ENCODE measurements at places on chromosomes 3 and 15. TPM values are rescaled to one million over a fixed set of nuclear protein-coding genes. Genes with fewer than 3 reads are reported as not detected.

Gene ZNF620
- total RNA-seq: 1.0 TPM

Gene C15orf62
- 0.64 TPM for total RNA-seq

DNA sequence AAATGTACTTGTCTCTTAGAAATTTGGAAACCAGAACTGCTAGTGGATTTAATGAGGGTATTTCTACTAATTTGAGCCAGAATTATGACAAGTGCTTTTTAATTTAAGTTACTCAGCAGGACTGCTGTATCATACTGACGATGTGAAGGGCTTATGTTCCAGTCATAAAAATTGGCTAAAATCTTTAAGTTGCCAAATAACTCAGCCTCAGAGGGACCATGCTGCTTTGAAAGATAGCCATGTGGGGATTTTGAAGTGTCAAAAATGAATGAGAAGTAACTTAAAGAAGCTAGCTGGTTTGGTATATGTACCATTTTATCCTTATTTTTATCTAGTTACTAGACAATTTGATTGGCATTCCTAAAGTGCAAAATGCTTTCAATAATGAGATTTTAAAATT, 545.0 kb downstream of the DIPK2A start:
- DNase-seq: no peak

DNA sequence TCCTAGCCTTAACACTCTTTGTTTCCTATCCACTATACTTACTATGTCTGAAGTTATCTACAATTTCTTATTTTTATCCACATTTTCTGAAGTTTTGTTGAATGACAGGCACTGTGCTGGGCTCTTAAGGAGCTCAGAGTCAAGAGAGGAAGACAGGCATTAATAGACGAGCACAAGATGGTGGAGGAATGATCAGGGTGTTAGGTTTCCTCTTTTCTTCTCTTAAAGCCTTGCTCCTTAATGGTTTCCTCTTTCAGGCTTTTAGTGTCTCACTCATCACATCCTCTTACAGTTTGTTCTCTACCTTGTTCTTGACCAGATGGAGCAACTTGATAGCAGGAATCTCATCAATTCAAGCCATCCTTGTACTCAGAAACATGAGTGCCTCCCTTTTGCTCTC, 52.9 kb upstream of the BCL6 start:
- DNase-seq: no peak

GRCh38 chr15:99105514-99106341, 848 bp downstream of the SYNM start:
- DNase-seq: peak; percentile 78

GRCh38 chr3:144229330-144229729, 257.7 kb downstream of the DIPK2A start:
- DNase-seq: no peak

- DNase-seq: no peak
These were observed 201.1 kb downstream of the AKAP13 start for GRCh38 chr15:85581495-85581894.

DNA sequence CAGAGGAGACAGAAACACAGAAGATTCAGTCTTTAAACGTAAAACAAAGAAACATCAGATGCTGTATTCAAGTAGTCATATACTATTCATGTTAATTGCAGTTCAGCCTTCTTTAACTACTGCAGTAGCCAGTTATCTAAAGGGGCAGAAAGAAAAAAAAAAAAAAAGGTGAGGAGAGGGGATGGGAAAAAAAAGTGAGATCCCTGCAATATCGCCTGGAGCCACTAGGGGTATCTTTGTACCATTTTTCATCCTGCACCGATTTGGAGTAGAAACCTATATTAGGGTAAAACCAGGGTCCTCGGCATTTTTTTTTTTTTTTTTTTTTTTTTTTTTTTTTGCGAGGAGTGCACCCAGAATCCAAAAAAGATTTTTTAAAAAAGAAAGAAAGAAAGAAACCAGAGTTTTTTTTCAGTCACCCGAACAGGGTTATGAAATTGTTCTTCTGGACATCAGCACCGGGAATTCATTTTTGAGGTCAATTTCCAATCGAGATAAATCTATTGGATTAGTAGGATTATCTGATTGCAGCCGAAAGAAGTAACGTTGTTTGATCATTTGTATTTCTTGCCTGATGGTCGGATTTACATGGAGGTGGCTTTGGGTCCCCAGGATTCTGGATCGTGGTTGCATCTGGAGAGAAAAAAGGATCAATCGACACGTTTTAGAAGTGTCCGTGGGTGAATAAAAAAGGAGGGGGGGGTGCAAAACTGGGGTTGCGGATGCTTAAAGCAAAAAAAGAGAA, 186.7 kb downstream of the NLGN1 start:
- DNase-seq: peak; percentile 35

- peak; percentile 66 for DNase-seq
These were observed 441 bp upstream of the UCN2 start for GRCh38 chr3:48564022-48564421.

DNA sequence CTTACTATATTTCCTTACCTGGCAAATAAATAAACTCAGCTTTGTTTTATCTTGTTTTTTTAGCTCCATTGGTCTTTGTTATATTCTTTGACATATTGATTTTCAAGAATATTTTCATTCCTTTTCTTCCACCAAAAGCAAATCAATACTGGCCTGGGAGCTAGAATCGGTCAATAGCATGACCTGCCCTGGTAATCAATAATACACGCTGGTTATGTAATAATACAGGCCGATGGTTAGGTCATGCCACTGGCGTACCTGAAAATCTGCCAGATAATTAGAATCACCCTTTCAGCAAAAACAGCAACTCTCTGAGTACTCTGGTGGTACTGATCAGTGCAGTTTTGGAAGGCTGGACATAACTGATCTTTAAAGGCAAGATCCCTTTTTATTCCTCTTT, 39.9 kb downstream of the PEAK1 start:
- no peak for DNase-seq

GRCh38 chr3:184806567-184807271, 5.2 kb upstream of the VPS8 start:
- no peak for DNase-seq

GRCh38 chr3:60774617-60775016, 476.6 kb downstream of the FHIT start:
- no peak for DNase-seq

- no peak for DNase-seq
These were observed 25.3 kb upstream of the SLC28A1 start for GRCh38 chr15:84859144-84859543.

DNA sequence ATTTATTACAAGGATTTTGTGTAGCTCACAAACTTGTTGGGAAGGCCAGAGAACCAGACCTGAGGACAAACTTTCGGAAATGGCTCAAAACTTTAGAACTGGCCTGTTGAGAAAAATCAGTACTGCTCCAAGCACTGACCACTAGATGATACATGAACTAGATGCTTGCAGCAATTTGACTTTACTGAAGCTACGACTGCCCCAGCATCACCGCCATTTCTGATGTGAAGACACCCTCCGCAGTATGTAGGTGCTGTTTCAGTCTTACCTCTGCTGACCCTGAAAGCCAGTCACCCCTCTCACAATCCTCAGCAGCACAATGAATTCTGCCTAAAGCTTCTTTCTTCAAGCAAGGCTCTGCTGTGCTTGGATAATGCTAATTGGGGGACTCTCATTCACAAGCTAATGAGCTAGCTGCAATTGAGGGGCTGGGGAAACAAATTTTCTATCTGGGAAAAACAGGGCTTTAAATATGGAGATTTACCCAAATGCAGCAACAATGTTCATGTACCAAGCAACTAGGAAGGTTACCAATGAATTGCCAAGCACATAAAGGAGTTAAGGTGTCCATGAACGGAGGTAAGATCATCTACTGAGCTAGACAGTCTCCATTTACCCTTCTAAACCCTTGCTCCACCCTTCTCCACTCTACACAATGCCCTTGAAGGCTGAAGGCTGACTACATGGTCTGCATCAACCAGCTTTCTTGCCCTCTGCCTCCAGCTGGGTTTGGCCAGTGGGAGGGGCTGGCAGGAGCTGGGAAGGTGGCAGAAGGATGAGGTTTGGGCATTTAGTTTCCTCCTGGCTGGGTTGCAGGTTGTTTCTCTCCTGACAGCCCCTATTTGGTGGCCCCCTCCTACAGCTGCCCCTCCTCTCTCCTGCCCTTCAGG, 53.2 kb upstream of the FSTL1 start:
- no peak for DNase-seq
